ENCODE measurements at places on chromosomes 4 and X.

GRCh38 chr4:33493231-33493630, 2751.1 kb downstream of the ARAP2 start:
- DNase-seq = no peak

GRCh38 chrX:330726-331150, 12.1 kb upstream of the GTPBP6 start:
- DNase-seq = no peak

GRCh38 chrX:97398030-97398551, 514.4 kb downstream of the RPA4 start:
- no peak for DNase-seq

- no peak for DNase-seq
These were observed 20.5 kb downstream of the COMMD8 start for GRCh38 chr4:47442980-47443379.

GRCh38 chr4:165345666-165346417, 18.4 kb downstream of the MSMO1 start:
- no peak for DNase-seq

GRCh38 chrX:2697741-2698299, 6.7 kb downstream of the CD99 start:
- peak; percentile 27 for DNase-seq

GRCh38 chr4:156598138-156598681, 373.4 kb downstream of the PDGFC start:
- DNase-seq = peak; percentile 51

DNA sequence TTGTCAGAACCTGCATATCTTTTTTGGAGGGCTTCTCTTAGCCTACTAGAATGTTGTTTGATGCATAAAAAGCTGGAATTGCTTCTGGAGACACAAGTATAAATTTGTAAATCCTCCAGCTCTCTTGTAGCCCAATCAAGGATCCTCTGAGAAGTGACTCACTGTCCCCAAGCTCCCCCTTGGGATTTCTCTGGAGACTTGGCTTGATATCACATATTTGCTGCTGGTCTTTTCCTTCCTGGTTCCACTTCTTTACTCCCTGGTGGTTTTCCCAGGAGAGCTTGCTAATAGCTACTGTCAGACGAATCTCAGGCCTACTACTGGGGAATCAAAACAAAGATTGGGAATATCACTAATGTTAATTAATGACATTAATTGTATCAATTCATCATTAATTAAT, 173.1 kb downstream of the STK32B start:
- DNase-seq = peak; percentile 88

DNA sequence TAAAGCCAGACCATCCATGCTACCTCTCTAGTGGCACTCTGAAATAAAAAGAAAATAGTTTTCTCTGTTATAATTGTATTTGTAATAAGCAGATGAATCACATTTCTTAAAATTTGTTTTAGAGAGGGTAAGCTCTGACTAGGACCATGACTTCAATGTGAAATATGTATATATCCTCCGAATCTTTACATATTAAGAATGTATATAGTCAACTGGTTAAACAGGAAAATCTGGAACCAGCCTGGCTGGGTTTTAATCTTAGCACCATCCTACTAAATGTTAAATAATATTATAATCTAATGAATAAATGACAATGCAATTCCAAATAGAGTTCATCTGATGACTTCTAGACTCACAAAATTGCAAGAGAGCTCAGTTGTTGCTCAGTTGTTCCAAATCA, 1.5 kb downstream of the FGB start:
- no peak for DNase-seq

- peak; percentile 31 for DNase-seq
These were observed 14.0 kb upstream of the CDKN2AIP start for GRCh38 chr4:183430317-183430993.

- DNase-seq = peak; percentile 32
These were observed 395.6 kb upstream of the DIPK2B start for GRCh38 chrX:45596188-45596808.

GRCh38 chr4:108360754-108361445, 192.2 kb upstream of the LEF1 start:
- DNase-seq = peak; percentile 93

DNA sequence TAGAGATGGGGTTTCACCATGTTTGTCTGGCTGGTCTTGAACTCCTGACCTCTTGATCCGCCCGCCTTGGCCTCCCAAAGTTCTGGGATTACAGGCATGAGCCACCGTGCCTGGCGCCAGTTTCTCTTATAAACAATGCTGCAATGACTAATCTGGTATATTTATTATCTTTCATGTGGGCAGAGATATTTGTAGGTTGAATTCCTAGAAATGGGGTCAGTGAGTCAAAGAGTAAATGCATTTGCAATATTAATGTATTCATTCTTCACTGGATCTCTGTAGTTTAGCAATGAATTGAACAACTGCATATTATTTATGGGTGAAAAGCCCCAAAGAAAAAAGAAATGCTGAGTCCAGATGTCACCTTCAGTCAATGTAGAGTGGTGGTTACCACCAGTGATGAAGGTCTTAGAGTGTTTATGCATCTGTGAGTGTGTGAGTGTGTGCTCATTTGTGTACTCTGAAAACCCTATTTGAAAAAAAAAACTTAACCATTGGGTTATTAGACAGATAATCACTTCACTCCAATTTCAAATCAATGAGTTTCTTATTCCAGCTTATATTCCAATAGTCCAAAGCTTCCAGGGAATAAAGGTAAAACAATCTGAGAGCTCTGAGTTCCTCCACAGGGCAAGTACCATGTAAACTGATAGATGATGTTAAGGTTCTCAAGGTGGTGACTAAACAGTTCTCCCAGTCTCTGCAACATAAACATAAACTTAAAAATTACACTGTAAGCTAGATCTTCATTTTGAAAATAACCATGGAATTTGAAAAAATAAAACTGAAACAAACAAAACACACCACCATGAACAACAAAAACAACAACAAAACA, 22.6 kb upstream of the CD38 start:
- DNase-seq = peak; percentile 50

Measured in EH (cell line).